ENCODE measurements at places on chromosomes 1 and 21.

GRCh38 chr21:38181096-38181495 lies 75.7 kb upstream of the KCNJ15 start:
- no peak for DNase-seq

DNA sequence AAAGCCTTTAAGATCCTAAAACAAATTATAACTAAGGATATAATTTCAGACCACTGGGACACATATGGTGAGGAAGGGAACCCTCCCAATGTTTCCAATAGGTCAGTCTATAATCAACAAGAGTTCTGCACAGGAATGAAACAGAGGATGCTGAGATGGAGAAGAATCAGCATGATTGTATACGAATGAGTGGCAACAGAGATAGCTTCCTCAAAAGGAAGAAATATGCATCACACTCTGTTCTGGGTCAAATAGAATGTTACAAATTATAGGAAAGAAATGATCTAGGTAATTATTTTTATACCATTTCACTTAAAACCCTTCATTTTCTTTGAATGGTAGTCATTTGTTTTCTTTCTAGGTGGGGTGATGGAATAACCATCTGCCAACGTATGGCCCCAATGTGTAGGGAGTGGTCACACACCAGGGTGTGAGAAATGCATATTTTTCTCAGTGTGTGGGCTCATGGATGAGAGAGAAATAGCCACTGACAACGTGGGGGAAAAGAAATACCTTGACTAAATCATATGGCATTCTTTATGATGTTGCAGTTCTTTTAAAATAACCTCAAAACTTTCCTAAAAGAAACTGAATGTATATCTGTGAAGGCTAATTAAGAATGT lies 104.6 kb upstream of the IVNS1ABP start:
- DNase-seq = no peak

GRCh38 chr1:43345120-43345519 lies 7.5 kb downstream of the MPL start:
- no peak for DNase-seq

DNA sequence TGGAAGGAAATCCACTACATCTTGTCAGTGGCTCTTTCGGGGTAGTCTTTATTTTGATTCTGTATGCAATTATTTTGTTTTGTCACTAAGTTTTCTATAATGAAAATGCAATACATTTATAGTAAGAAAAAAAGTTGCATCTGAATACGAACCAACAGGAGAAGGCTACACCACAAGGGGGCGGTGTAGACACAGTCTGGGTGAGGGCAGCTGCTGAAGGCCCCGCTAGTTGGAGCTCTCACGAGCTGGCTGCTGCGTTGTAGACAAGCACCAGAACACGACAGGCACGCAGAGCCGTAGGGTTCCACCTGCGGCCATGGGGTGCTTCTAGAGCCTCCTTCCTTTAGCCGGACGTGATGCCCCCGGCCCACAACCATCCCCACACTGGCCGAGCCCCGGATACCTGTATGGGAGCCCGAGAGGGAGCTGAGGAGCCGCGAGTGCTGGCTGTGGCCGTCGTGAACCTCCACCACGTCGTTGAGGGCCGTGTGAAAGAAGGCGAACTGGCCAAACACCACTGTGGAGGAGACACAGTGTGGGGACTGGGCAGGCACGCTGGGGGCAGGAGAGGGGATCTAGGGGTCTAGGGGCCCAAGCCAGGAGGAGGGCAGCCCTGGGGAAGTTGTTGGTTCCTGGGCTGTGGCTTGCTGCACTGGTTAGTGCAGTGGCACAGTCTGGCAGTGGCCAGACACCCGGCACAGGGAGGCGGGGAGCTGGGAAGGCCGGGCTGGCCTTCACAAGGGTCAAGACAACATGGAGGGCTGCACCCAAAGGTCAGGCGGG lies 160.8 kb downstream of the ZSCAN20 start:
- peak; percentile 97 for DNase-seq

DNA sequence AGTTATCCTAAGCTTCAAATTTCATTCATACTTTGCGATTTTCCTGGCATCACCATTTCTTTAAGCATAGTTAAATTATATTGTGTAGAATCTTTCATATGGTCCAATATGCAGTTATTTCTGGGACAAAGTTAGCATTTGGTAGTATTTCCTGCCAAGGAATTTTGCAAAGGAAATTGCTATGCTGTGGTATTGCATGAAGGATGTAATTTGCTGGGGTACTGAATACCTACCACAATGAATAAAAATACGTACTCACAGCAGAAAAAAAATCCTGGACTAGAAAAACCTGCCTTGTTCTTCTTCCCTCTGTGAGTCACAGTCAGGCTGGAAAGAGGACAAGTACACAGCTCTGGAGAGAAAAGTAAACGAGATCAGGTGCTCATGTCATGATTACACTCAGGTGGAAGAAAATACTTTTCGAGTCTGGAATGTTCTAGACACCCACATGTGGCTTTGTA lies 241.2 kb downstream of the PTBP2 start:
- DNase-seq = no peak

GRCh38 chr1:29380532-29380931 lies 144.2 kb downstream of the PTPRU start:
- no peak for DNase-seq

All from testis (tissue), 5 donors.